ENCODE measurements at places on chromosomes 4 and X.
A peak's percentile ranks its signal among the peaks of the same experiment; 100 is the strongest.

DNA sequence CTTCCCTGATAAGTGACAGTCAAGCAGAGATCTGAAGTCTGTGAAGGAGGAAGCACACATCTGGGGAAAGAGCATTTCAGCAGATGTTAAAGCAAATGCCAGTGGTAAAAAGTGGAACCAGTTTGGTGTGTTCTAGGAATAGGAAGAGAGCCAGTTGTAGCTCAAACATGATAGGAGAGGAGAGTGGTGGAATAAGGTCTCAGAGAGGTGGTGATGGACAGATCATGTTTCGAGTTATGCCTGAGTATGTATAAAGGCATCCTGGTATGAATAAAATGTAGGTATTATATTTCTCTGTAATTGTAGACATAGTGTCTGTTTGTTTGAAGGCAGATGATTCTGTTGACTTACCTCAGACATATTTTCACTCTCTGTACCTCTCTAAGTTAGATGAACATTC, 89.1 kb downstream of the LARP7 start:
- DNase-seq = no peak

- peak; percentile 78 for DNase-seq
Measured at GRCh38 chr4:24476282-24476681, 108.1 kb downstream of the DHX15 start.

- DNase-seq = no peak
Measured at GRCh38 chr4:27088491-27088890, 227.8 kb downstream of the STIM2 start.

GRCh38 chrX:21623778-21624501, 34.2 kb downstream of the KLHL34 start:
- no peak for DNase-seq

- no peak for DNase-seq
Measured at GRCh38 chr4:116636917-116637316, 448.5 kb downstream of the TRAM1L1 start.

GRCh38 chrX:84188320-84188834, 378 bp upstream of the RPS6KA6 start:
- peak; percentile 23 for DNase-seq

- no peak for DNase-seq
Measured at GRCh38 chr4:43709443-43709842, 739.2 kb downstream of the KCTD8 start.

DNA sequence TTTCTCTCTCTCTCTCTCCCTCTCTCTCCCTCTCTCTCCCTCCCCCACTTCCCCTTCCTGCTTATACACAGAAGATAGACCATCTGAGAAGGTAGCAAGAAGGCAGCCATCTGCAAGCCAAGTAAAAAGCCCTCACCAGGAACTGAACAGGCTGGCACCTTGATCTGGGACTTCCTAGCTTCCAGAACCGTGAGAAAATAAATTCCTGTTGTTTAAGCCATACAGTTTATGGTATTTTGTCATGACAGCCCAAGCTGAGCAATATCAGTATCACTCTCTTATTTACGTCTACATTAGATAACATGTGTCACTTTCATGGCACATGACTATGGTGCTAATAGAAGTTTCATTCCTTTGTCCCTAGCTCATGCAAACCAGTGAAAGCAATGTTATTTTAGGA, 581.1 kb downstream of the INPP4B start:
- no peak for DNase-seq

DNA sequence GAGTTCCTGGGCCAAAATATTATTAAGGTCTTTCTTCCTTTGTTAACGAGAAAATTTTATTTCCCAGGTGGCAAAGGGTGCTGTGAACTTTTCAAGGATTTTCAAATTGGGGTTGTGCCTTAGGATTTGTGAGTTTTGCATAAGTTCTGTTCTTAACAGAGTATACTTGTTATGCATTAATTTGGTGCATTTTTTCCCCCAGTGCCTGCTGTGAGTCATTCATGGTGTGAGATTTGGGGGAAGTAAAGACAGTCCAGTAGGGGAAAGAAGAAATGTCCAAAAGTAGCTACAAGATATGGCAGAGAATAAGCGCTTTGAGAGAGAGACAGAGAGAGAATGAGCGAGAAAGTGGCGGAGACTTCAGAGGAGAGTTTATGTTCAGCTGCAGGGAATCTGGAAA, 239.2 kb downstream of the ARHGAP10 start:
- no peak for DNase-seq

- DNase-seq = no peak
Measured at GRCh38 chr4:182189103-182189878, 53.9 kb upstream of the TENM3 start.

DNA sequence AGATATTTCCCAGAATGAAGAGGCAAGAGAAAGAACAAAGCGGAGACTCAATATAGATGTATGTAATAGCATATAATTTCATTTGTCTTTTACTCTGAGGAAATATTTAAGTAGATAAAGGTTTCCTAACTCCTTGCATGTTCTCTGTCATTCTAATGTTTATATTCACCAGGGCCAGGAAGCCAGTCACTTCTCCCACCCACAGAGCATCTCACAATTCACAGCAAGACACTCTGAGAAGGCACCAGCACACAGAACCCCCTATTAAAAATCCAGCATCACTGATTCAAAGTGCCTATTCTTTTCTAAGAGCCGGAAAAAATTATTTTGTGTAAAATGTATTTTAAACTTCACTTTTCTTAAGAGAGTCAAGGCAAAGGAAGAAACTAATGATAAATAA, 927.1 kb downstream of the C4orf33 start:
- no peak for DNase-seq

DNA sequence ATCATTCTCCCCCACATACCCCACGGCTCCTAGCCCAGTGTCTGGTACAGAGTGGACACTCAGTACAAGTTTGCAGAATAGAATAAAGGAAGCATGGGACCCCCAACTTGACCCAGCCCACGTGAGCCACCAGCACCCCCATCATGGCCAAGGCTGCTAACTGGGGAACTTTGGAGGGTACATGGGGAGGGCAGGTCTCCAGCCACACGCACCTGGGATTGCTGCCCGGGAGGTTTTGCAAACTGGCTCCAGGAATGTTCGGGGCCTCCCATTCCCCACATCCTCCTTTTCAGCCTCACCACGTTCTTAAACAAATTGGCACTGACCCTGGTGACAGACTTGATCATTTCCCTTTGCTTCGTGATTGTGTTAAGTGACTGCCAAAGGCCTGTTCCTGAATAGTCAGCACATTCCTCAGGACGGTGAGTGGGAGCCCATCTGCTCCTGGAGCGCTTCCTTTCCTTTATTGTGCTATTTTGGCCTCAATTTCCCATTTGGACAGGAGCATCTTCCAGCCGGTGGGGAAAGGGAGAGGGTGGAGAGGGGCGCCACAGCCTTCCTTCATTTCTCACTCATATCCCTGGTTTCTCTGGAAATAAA, 18.7 kb upstream of the XPNPEP2 start:
- DNase-seq = no peak

DNA sequence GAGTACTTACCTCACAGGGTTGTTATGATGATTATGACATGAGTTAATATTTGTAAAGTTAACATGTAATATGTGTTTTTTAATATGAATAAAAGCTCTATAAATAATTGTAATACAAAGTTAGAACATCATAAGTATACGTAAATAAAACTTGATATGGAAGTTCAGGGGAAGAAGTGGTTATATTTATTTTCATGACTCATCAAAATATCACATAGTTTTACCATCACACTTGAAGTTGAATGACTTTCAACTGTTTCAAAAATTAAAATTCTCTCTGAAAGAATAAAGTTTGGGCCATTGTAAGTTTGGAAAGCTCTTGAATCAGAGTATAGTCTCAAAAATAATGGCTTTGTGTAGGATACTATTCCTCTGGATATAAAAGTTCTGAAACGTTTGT, 8.3 kb downstream of the SH2D1A start:
- DNase-seq = no peak

DNA sequence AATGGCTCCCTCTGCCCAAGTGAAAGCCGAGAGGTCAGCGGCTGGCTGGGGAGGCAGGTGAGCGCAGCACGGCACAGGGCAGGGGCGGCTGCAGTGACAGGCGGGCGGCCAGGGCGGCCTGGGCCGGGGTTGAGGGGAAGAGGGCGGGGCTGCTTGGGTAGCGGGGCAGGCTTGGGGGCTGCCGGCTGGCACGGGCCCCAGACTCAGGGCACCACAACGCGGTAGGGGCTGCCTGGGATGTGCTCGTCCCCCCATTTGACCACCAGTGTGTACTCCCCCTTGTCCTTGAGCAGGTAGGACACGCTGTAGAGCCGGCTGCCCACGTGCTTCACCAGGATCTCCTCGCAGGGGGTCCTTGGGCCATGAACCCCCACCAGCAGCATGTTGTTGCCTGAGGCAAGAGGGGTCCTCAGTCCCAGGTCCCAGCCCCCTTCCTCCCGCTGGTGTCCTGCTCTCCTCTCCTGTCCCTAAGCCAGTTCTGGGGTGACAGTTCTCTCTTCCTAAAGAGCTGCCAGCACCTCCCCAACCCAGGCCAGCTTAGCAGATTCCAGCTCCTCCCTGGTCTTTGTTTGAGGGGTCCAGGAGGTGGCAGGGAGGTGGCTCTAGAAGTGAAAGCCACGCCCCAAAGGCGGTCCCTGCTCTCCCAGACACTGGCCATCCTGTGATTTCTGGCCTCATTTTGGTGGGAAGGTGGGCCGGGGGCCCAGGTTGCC, 25.6 kb downstream of the FLNA start:
- no peak for DNase-seq

DNA sequence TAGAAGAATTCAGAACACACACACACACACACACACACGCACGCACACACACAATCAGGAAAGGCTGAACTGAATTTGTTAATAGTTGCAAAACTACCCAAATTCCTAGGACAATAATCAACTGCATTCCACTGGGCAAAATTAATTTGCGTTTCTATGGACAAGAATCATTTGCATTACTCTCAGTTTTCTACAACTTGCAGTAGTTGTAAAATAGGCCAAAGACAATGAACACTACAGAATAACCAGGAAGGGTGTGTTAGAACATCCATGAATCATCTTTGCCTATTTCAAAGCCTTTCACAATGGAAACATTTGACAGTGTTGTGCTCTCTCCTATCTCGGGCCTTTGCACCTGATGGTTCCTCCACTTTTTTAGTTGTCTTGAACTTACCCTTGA, 77.1 kb upstream of the IGFBP7 start:
- DNase-seq = no peak

- DNase-seq = no peak
Measured at GRCh38 chrX:153925739-153926551, at the start of gene ARHGAP4. Gene ARHGAP4, minus strand, starts transcription at chrX:153926264. Its CDS starts 62 bp downstream, at chrX:153926202.

DNA sequence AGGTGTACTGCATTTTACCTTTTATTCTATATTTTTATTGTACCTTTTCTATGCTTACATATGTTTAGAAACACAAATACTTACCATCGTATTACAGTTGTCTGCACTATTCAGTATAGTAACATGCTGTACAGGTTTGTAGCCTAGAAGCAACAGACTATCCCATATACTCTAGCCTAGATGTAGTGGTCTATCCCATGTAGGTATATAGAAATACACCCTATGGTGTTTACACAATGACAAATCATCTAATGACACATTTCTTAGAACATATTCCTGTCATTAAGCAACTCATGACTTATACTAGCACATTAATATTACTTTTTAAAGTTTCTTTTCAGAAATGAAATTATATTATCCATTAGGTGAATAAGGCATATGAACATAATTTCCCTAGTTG, 111.1 kb upstream of the HPGD start:
- DNase-seq = no peak

DNA sequence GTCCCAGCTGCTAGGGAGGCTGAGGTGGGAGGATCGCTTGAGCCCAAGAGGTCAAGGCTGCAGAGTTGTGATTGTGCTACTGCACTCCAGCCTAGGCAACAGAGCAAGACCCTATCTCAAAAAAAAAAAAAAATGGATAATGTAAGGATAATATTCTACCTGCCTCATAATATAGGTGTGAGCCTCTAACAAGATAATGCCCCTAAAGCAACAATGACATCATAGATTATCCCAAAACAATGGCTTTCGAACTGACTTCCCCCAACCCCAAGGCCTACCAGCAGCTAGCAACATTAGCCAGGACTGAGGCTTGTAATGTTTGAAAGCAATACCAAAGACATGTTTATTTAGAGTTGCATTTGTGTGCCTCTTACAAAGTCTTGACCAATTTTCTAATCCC, 33.9 kb upstream of the ATP6AP2 start:
- no peak for DNase-seq

DNA sequence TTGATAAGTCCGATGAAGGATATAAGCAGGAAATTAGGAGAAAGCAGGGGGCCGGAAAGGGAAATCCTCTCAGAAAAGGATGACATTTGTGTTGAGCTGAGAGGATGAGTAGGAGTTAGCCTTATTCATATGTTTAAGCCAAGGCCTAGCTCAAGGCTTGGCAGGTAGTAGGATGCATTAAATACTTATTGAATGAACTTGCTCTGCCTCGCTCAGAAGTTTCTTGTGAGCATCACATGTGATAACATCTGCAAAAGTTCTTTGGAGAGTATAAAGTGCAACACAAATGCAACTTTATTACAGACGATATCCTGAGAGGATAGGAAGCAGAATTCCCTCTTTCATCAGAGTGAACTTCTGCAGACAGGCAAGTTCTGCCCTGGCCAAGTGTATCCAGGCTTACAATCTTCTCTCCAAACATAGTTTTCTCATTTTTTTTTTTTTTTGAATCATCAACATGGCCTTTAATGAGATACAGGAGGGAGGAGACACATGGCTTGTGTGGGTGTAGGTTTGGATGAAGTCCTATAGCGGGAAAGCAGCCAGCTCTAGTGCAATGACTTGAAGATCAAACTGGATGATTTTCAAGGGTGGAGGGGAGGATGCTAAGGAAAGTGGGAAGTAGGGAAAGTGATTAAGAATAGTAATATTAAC, 48.1 kb downstream of the LUZP4 start:
- peak; percentile 82 for DNase-seq

- DNase-seq = no peak
Measured at GRCh38 chr4:35760807-35761206, 483.5 kb downstream of the ARAP2 start.

GRCh38 chrX:132651421-132652086, 162.7 kb upstream of the MBNL3 start:
- no peak for DNase-seq

DNA sequence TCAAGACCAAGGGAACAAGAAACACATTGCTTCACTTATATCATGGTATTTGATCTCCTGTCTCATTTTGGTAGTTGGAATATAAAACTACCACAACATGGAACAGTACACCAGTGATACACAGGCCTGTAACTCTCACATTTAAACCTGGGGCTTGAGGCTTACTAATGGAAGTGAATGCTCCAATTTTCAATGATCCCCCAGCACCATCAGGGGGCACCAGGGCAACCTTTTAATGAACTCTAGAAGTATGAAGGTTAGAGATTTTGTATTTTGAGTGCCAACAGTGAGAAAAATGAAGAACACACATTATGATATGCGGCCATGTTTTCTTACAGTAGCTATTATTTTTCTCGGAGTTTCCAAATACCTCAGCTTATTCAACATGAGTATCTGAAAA, 50.7 kb downstream of the C4orf33 start:
- DNase-seq = no peak

DNA sequence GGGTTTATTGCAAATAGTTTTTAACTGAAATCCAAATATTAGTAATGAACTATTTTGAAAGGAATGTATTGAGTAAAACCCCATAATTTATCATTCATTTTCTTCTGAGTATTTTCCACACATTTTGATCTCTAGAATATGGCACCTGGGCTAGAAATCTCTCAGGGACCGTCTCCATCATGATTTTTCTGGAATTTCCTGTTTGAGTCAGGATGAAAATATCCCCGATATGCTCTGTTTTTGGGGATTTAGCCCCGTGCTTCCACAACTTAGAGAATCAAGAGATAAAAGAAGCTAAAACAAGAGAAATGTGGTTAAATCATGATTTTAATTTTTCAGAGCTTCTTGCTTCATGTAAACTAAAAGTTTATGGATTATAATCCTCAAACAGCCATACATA, 114.2 kb downstream of the SPCS3 start:
- DNase-seq = no peak

GRCh38 chr4:48669086-48669485, 111.0 kb downstream of the FRYL start:
- no peak for DNase-seq
